ENCODE measurements at places on chromosomes 12 and 14. TPM values are rescaled to one million over a fixed set of nuclear protein-coding genes. Genes with fewer than 3 reads are reported as not detected.

- DNase-seq = no peak
Measured at GRCh38 chr12:10634427-10634826, 21.0 kb upstream of the MAGOHB start.

GRCh38 chr12:2801044-2801783 is 6.4 kb downstream of the FKBP4 start:
- no peak for DNase-seq

DNA sequence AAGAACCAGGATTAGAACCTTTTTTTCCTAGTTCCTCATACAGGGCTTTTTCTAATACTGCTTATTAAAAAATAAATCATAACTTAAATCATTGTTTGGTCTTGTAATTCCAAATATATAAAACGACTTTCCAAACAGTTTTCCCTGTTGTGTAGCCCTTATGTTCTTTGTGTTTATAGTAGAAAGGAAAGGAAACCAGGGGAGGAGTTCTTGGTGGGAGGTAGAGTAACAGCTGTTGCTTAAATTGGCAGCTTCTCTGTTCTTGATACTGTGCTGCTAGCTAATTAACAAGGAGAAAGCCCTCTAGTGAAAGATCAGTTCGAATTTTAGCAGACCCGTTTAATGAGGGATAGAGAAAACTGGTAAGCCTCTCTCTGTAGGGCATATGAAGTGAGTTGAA is 15.0 kb downstream of the SRP54 start:
- no peak for DNase-seq

- DNase-seq = no peak
Measured at GRCh38 chr14:37150414-37150813, 22.0 kb downstream of the SLC25A21 start.

The POTEG gene
- not detected for polyA plus RNA-seq

Data from renal pelvis (tissue), 12 donors.